Activated CD4-positive, alpha-beta T cell treated with anti-CD3 and anti-CD28 coated beads, Interleukin-2, amount 50 U/mL, for 1 hour (primary cell): ENCODE measurements at places on chromosomes 6 and 20.

- no peak for DNase-seq
Observed at GRCh38 chr20:60667641-60668040, 584.4 kb upstream of the CDH4 start.

- no peak for DNase-seq
Observed at GRCh38 chr6:40249935-40250334, 315.7 kb upstream of the MOCS1 start.

GRCh38 chr6:118649918-118650581 is 1.3 kb downstream of the CEP85L start:
- no peak for DNase-seq

DNA sequence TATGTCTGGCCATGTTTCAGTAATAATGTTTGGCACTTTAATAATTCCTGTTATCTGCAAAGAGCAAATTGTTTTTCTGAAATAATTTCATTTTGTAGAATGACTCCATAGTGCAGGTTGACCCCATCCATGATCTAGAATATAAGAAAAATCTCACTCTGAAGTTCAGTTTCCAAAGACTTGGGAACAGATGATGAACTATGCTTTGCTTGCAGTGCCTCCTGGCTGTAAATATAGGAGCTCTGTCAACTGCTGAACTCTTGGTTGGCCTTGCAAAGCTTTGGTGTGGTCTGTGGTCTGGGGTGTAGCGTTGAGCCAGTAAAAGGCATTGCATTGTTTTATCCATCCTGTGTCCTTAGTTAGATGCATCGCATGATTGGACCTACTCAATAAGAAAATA is 104.0 kb downstream of the PLCB4 start:
- no peak for DNase-seq

GRCh38 chr20:56358070-56358469 is 704 bp upstream of the FAM210B start:
- no peak for DNase-seq

DNA sequence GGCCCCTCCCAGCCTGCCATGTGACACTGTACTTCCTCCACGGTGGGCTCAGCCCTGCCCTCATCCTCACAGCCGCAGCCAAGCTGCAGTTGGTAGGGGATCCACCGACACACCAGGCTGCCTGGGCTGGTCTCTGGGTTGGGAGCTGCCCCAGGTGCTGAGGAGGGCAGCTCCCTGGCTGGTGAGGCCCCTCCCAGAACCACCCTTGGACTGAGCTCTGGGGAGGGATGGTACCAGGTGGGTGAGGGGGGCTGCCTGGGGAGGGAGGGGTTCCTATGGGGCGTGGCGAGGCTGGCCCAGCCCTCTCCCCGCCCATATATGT is 185 bp upstream of the TNFRSF6B start:
- DNase-seq: no peak

GRCh38 chr20:17529586-17529985 is 1.6 kb downstream of the BFSP1 start:
- no peak for DNase-seq

DNA sequence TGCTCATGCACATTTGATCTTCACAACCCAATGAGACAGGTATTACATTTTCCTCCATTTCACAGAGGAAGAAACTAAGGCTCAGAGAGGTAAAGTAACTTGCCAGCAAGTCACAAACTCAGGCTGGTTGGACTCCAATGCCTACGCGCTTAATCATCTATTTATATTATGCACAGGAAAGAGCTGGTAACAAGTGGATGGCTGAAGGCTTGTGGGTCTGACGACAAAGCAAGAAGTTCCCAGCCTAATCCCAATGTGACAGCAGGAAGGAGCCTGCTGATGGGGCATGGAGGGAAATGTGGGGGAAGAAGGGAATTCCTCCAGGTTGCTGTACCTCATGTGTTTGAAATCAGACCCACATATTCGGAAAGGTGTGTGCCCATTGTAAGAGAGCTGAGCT is 3.9 kb downstream of the CDH22 start:
- no peak for DNase-seq

DNA sequence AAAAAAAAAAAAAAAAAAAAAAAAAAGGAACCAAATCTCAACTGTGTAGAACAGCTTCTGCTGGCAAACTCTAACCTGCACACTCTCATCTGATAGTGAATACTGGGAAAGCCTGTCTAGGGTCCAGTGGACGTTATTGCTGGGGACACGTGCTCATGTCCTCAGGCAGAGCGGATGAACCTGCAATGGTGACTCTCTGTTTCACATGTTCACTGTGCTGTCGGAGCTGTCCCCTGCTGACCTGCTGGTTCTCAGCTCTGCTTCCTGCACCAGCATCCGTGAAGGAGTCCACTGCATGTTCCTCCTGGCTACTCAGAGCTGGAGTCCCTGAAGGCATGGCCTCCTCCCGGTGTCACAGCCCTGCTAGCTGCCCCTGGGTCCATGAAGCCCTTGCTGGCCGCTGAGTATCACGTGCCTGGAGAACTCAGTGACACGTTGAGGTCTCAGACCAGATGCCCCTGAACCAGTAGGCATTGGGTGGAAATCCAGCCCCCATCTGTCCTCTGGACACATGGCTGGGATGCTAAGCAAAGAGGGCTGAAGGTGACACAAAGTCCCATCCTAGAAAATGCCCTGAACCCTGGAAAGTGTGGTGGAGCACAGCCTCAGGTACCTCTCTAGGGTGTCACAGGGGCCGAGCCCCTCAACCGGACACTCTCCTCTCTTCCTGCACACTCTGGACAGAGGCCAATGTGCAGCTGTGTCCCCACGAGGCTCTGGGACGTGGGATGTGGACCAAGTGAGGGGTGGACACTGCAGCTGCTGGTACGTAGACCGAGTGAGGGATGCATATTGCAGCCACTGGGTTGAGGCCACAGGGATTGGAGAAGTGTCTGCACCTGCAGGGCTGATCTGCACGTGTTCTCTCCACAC is 54.9 kb upstream of the FRMD1 start:
- DNase-seq: no peak

- DNase-seq: no peak
Observed at GRCh38 chr6:119829006-119829405, 479.4 kb upstream of the MAN1A1 start.

- DNase-seq: peak; percentile 30
Observed at GRCh38 chr20:64049060-64049877, at the start of gene SOX18. Gene SOX18, minus strand, starts transcription at chr20:64049639. Its CDS starts 123 bp downstream, at chr20:64049516.

GRCh38 chr20:61988665-61989064 is 77.0 kb downstream of the TAF4 start:
- no peak for DNase-seq

DNA sequence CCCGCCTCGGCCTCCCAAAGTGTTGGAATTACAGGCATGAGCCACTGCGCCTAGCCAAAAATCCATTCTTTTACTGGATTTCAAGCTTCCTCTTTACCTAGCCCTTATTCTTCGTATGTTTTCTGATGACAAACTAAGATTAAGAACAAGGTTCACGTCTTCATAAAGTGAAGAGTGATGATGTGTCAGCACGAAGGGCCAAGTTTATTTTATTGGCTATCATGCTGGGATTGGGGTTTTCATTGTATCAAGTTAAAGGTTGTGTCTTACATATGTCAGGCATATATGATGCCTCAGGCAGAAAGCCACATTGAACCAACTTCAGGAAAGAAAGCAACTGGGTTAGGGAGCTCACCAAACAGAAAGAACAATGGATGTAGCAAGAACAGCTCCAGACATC is 19.7 kb upstream of the SLC17A3 start:
- no peak for DNase-seq

GRCh38 chr6:168027521-168027920 is 30.1 kb downstream of the KIF25 start:
- no peak for DNase-seq

DNA sequence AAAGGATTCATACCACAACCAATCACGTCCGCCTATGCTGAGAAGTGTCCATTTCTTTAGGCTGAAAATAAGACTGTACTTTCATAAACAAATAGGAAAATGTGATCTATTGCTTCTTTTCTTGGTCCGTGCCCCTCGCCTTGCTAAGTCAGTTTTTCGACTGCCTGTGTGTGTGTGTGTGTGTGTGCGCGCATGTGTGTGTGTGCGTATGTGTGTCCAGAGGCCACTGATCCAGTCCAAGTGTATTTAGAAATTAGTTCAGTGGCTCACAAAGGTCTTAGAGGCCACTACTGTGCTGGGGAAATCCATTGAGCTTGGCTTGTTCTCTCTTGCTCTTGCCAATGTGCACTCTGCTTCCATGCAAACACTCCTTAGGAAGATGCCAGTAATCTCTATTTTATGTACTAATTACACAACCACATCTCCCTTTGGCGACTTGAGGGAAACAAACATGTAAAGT is 50.5 kb downstream of the SLC22A23 start:
- no peak for DNase-seq
